ENCODE measurements at places on chromosomes 2 and 18.

DNA sequence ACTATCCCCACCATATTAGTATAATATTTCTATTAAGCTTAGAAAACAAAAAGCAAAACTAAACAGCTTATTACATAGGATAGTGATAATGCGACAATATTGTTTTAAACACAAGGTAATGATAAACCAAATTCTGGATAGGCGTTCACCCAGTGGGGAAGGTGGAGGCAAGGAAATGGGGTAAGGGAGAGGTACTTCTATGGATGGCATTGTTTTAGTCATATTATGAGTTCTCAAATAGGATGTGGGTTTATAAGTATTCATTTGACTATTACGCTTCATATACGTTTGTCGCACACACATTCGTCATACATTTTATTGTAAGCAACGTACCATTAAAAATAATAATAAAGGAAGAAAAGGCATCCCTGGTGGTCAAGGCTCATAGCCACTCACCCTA lies 88.8 kb upstream of the DNMT3A start:
- no peak for DNase-seq

- DNase-seq = no peak
Observed at GRCh38 chr2:191217580-191217979, 27.6 kb upstream of the MYO1B start.

GRCh38 chr18:80233201-80233835 lies 14.0 kb downstream of the PARD6G start:
- DNase-seq = no peak

GRCh38 chr2:68366083-68366560 lies 1.0 kb downstream of the PLEK start:
- DNase-seq = no peak

- DNase-seq = no peak
Observed at GRCh38 chr18:48161911-48162698, 231.6 kb upstream of the SMAD2 start.

GRCh38 chr2:137179542-137179941 lies 414.2 kb downstream of the THSD7B start:
- no peak for DNase-seq

GRCh38 chr2:71671203-71671854 lies 218.0 kb downstream of the DYSF start:
- DNase-seq = no peak

- DNase-seq = no peak
Observed at GRCh38 chr2:224085246-224085645, 46.2 kb upstream of the SERPINE2 start.

DNA sequence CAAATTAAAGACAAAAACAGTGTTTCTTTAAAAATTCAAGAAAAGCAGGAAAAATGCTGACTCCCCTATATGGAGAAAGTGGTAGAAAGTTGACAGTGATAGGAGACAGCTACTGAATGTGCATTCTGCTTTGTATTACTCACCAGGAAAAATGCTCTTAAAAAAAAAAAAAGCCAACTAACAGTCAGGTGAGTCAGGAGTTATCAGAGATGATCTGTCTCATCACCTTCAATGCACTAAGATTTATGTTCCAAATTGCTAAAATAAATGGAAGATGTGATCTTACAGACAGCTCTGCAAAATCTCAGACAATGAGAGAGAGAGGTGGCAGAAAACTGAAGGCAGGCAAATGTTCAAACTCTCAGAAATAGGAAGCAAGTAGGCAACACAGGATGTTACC lies 47.6 kb upstream of the ZNF521 start:
- no peak for DNase-seq

GRCh38 chr2:160278101-160278878 lies 78.2 kb upstream of the ITGB6 start:
- no peak for DNase-seq

- no peak for DNase-seq
Observed at GRCh38 chr2:206456078-206456754, 12.9 kb downstream of the ADAM23 start.

DNA sequence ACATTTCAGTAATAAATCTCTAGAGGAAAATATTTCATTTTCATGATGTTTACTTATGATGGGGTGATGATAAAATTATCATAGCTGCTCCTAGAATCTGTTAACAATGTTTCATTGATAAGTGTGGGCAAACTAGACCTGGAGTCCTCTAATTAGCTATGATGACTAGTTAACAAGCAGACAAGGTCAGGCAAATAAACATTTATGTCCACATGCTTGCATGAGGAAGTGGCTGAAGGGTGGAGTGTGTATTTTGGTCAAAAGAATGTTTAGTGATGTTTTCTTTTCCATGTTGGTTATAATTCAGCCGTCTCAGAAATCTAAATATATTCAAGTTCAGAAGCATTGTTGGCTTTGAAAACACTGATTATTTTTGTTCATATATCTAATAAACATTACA lies 99.9 kb upstream of the FN1 start:
- DNase-seq = no peak

DNA sequence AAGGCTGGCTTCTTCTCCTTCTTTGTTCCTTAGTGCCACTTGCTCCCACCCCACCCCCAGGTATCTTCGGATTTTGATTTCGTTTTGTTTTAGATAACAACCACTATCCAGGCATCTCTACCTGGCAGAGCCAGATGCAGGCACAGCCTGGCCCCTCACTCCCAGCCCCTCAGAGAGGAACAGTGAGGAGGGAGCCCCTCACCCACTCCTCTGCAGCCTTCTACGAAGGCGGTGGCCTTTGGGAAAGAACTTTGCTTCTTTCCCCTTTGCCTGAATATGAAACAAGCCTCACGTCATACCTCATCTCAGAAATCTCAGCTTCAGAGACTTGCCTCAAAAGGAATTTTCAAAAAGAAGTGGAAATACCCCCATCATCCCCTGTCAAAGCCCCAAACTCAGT lies 6.3 kb upstream of the CYP26B1 start:
- DNase-seq = no peak

DNA sequence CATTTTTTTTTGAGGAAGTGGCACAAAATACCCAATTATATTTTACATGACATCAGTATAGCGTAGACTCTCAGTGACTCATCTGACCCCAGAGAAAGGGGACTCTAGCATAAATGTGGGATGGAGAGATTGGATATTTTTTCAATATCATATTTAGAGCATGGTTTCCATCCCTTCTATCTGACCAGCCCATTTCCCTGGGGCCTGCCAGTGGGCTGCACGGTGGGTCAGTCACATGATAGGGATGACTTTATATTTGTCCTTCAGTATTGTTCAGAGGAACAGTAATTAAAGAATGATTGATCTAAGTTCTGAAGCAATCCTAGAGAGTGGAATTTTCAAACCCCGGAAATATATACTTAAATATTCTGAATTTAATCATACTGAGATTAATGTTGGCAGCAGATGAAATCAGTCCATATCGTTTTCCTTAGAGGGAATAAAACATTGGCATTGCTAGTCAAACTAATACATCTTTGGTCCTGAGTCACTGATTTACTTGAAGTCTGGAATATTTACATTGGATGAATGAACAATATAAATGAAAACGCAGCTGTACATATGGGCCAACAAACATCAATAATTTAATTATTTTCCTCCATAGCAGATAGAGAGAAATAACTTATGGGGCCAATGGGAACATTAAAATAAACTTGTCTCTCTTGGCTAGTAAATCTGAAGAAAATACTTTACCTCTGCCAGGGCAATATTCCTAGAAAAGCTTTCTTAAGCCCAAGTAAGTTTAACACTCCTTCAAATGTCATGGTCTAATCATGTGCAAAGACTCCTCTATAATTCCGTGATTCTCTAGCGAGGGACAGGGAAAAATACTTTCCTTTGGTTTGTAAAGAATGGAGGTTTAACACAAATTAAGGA lies 563.6 kb upstream of the PKDCC start:
- no peak for DNase-seq

DNA sequence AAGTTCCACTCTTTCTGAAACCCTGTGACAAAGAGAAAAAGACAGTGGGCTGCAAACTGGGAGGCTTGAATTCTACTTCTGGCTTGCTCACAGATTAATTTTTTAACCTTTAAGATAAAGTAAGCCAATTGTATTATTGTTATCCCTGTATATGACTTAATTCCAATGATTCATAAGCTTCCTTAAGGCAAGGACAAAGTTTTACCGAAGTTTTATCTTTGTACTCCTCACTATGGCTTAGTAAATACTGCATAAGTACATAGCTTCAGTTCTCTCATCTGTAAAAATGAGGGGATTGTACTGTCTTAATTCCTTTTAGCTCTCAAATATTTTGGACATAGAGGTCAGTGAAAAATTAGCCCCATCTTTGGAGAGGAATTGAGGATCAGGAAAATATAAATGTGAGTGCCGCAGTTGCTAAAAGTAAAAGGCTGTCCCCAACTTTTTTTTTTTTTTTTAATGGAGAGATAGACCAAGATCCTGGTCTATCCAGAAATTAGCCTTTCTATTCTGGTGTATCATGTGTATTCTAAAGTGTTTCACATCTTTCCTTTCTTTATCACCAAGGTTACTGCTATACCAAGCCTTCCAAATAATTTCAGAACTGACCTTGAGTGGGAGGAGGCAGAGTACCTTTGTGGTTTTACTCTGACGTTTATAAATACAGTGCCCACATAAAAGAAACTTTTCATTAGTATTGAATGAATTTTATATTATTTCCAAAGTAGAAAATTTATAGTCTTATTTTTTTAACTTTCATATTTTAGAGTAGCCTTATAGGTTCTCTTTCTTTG lies 13.3 kb downstream of the RELCH start:
- no peak for DNase-seq

- no peak for DNase-seq
Observed at GRCh38 chr2:177772529-177772928, 300.0 kb downstream of the PDE11A start.

DNA sequence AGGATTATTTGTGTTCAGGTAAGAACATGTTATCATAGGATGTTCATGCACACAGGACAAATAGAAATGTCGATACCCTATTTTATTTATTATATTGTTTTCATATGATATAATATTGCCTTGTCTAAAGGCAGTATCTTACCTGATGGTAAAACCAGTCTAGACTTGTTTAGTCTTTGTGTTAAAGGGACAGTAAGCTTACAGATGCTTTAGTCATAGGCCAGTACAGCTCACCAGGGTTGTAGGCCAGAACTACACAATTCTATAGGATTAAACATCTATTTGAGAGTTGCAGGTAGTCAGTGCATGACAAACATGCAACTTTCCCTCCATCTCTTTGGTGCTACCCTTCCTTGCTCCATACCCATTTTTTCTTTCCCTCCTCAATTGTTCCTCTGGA lies 158.5 kb downstream of the GALNT3 start:
- DNase-seq = no peak

DNA sequence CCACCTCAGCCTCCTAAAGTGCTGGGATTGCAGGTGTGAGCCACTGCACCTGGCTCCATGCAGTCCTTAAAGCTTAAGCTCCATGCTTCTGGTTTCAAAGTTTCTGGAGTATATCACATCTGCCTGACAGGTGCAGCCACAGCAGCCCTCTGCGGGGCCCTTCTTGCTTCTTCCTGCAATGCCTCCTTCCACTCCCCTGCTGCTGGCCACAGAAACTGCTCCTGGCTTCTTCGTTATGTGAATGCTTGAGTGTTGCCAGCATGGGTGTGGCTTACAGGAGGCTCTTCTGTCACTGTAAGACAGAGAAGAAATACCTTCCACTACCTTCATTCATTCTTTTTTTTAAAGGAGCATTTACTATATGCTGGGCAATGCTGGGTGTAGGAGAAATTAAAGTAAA lies 10.1 kb upstream of the CCBE1 start:
- no peak for DNase-seq

DNA sequence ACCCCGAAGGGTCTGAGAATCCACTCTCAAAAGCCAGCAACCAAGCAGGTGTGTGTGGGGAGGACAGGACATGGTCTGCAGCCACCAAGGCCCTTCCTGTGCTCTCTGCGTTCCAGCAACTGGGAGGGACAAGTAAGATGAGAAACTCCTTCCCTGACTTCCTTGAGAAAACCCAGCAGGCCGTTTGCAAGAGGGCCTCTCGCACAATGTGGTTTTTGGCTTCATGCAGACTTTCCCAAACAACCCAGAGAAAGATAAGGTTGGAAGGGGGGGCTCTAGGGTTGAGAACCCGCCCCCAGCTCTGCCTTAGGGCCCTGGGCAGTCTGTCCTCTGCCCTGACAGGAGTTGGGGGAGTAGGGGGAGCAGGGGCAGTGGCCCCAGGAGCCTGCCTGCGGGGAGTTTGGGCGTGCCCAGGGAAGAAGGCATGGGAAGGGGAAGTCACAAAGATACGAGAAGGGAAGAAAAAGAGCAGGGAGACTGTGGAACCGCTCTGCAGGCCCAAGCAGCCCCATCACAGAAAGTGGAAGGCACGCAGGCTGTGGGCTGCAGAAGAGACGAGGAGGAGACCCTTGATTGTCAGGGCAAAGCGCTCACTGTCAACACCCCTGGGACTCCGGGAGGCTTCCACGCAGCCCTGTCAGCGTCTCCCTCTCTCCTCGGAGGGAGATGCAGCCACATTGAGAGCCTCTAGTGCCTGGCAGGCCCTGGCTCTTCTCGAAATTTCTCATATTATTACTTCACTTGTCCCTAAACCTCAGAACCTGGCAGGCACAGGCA lies 99.8 kb downstream of the SMAD7 start:
- no peak for DNase-seq

DNA sequence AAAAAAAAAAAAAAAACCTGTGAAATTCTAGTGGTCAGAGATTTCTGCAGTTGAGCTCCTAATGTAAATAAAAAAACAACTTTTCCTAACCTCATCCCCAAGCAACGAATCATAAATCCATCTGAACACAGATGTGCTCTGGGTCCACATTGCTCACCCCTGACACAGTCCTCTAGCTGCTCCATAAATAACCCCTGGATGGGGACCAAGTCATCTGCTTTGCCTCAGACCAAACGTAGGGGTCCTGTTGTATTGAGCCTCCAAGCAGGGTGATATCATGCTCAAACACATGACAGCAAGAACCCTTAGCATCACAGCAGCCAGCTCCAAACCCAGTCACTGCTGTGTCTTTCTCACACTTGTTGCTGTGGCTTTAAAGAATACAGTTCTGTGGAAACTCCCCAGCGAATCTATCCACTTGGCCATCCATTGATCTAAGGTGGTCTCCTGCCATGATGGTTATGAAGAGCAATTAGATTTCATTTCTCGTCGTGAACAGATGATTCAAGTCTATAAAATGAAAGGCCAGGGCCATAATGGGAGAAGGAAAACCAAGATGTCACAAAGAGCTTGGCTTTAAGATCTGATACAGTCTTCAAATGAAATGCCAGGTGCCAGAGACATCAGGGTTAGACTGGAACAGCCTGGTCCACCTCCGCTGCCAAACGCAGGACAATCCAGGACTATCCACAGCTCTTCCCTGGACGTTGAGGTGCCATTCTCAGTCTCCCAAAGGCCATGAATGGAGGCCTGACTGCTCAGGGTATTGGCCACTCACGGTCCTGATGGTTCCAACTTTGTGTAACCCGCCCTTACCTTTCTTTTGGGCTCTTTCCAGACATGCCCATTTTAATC lies 39.0 kb downstream of the TBC1D8 start:
- DNase-seq = no peak

- peak; percentile 3 for DNase-seq
Observed at GRCh38 chr2:200305797-200306195, 697 bp upstream of the SPATS2L start.

Measured in activated CD4-positive, alpha-beta T cell treated with anti-CD3 and anti-CD28 coated beads for 4 hours (primary cell).